ENCODE measurements at places on chromosomes 5 and 9. TPM values are rescaled to one million over a fixed set of nuclear protein-coding genes. Genes with fewer than 3 reads are reported as not detected.
A peak's percentile ranks its signal among the peaks of the same experiment; 100 is the strongest.

The SLC25A2 gene
- 0.76 TPM for total RNA-seq

GRCh38 chr5:139588962-139589361 is 27.8 kb downstream of the UBE2D2 start:
- peak overlapping the region; percentile 16 for H3K27ac ChIP-seq
- peaks cover 6% of the 10 kb centered on the region for H3K4me1 ChIP-seq
- H3K4me3 ChIP-seq = no peak overlapping the region
- no peaks in the 10 kb centered on the region for H3K36me3 ChIP-seq
- no peaks in the 10 kb centered on the region for H3K27me3 ChIP-seq
- DNase-seq = no peak

DNA sequence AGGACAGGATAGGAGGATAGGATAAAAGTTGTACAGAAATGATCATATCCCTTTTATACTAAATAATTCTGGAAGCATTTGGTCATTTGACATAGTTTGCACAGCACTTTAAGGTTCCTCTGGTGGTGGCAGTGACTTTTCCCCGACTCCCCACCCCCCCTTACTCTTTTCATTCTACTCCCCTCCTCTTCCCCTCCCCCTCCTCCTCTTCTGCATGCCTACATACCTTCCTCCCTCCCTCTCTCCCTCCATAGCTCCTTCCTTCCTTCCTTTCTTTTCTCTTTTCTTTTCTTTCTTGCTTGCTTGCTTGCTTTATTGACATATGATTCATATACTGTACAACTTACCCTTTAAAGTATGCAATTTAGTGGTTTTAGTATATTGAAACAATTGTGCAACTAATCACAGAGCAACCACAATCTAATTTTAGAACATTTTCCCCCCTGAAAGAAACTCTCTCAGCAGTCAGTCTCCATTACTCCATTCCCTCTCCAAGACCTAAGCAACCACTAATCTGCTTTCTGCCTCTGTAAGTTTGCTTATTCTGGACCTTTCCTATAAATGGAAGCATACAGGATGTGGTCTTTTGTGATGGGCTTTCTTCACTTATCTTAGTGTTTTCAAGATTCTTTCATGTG is 159.0 kb downstream of the HACD4 start:
- DNase-seq = no peak
- H3K36me3 ChIP-seq = no peaks in the 10 kb centered on the region

The MCTP1 gene
- total RNA-seq = 20.0 TPM

The PFN3 gene
- total RNA-seq = not detected

- peak; percentile 1 for DNase-seq
- H3K4me1 ChIP-seq = no peaks in the 10 kb centered on the region
- no peak overlapping the region for H3K4me3 ChIP-seq
- no peaks in the 10 kb centered on the region for H3K27me3 ChIP-seq
- no peaks in the 10 kb centered on the region for H3K36me3 ChIP-seq
These were observed 200.8 kb upstream of the ST8SIA4 start for GRCh38 chr5:101103874-101104273.

The MTRR gene
- total RNA-seq = 75.2 TPM

The ENTREP1 gene
- total RNA-seq = 37.4 TPM

DNA sequence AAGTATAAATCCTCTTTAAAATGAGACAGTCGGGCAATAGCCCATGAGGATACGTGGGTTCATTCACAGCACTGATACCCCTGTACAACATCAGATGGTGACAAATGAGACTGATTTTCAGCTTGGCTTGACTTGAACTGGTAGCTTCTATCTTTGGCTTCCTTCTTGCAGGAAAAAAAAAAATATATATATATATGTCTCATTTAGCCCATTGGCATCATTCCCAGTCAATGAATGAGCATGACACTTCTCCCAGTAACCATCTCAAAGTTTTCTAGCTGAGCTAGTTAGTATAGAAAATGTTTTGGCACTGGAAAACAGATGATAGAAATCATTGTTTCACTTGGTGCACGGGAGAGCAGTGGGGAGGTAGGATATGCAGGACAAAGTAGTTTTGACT is 222.5 kb upstream of the TAS2R1 start:
- DNase-seq = no peak
- H3K36me3 ChIP-seq = no peaks in the 10 kb centered on the region
- H3K27me3 ChIP-seq = no peaks in the 10 kb centered on the region
- H3K4me1 ChIP-seq = no peaks in the 10 kb centered on the region
- H3K4me3 ChIP-seq = no peak overlapping the region

DNA sequence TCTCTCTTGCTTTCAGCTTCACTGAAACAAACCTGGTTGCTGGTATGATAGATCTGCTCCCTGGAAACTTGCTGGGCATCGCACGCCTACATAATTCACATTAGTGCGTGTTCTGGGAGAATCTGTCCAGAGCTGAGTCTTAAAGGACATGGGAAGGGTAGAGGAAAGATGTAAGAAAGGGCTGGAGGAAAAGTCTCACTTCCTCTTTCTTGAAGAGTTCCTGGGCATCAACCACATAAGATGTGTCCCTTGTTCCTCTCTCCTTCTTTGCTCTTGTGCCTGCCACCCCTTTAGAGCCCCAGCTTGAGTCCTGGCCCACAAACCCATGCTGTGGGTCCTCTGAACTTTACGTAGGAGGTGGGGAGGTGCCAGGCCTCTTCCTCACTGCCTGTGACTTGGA is 205.3 kb upstream of the PANK3 start:
- DNase-seq = no peak
- H3K27me3 ChIP-seq = peaks cover 31% of the 10 kb centered on the region
- no peaks in the 10 kb centered on the region for H3K4me1 ChIP-seq
- no peak overlapping the region for H3K27ac ChIP-seq
- no peak overlapping the region for H3K4me3 ChIP-seq

DNA sequence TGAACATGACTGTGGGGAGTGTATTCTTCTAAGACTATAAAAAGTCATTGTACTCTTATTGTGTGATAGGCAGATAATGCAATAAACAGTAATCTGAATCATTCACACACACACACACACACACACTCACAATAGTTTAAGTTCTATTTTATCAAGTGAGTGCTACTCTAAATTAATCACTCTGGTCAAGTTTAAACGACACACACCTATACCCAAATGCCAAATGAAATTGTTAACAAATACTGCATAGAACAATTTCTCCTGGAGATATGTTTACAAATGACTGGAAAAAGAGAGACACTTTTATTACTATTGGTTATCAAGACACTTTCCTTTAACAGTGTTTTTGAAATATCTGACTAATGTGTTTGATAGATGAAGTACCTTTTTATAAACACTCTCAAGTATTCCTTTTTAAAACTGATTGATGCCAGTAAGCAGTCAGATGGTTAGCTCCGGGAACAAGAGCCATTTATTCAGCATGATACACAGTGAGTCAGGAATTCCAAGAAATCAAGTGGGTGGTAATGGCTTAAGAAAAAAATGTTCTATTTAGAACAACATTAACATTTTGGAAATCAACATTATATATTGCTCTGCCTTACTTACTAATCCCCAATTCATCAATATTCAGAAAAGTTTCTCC is 521.6 kb upstream of the ST8SIA4 start:
- peak overlapping the region; percentile 79 for H3K27ac ChIP-seq
- no peak for DNase-seq
- H3K4me1 ChIP-seq = peaks cover 9% of the 10 kb centered on the region
- H3K27me3 ChIP-seq = no peaks in the 10 kb centered on the region

The EHMT1 gene
- 79.8 TPM for total RNA-seq

Measured in left lung (tissue), 14 donors.